ENCODE measurements at places on chromosomes 4 and X.

- no peak for DNase-seq
Observed at GRCh38 chr4:47651231-47651630, 166.2 kb downstream of the ATP10D start.

GRCh38 chr4:74018771-74019170 is 19.7 kb downstream of the CXCL3 start:
- no peak for DNase-seq

GRCh38 chr4:102007959-102008425 is 217.5 kb downstream of the BANK1 start:
- DNase-seq = no peak

DNA sequence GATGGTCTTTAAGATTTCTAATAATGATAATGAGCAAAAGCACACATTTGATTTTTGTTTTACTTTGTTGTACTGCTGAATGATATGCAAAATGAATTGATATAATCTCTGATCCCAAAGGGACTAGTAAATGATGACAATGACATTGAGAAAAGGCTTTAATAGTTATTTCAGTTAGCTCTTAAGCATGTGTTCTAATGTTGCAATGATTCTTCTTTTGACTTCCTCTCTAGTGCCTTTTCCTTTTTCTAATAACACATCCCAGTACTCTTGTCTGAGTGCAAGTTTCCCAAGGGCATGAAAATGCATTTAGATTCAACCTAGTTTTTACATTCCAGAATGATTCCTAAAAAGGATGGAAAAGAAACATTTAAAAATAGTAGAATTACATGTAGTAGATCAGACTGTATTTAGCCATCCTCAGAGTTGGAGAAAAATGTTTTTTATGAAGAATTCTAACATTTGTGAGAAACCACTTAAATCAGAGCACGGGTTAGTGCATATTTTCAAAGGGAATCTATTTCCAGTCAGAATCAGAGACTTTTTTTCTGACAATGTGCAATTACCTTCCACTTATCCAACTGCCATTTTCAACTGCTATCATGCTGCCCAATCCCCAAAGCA is 508.8 kb downstream of the C4orf33 start:
- DNase-seq = no peak

DNA sequence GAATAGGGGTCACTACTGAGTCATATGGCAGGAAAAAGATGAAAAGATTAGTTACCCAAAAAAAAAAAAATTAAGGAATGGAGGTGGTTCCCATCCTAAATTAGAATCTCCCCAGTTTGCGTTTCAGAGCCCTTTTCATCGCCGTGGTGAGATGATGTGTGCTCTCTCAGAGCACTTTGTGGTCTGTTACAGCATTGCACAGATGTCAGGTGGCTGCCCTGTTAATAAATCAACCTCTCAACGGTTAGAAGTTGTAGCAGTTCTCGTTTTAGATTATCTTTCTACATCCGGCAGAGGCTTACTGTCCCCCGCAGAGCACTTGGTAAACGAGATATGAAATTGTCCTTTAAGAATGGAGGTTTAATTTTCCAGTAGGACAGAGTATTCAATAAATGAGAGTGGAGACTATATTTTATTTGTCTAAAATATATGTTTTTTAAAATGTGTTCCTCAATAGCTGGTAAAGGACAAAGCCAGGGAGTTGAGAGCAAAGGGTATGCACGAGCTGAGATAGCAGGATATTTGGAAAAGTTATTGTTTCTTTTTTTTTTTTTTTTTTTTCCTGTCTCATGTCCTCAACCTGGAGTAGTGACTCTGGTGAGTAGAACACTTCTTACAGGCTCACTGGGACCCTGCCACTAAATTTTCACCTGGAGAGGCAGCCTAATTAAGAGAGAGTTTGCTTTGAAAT is 26.9 kb downstream of the AFF1 start:
- peak; percentile 88 for DNase-seq

DNA sequence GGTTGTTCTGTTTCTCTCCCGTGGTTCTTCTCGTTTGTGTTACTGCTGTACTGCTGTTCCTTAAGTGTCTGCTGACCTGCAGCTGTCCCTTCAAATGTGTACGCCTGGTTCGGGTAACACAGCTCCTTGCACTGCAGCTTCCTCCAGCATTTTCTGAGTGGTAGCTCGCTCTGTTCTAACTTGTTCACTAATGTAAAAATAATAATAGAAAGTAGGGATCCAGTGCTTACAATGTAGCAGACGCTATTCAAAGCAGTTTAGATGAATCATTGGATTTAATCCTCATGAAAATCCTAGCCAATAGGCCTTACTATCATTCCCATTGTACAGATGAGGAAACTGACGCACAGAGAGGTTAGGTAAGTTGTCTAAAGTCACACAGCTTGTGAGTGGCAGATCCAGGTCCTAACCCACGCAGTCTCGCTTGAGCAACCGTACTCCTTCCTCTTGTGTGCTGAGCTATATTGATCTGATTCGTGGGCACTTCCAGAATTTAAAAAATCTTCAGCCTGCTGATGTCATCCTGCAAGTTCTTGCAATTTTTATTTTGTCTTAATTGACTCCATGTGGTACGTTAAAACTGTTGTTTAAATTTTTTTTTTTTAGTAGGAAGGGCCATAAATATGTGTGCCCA is 448.2 kb upstream of the FAT1 start:
- peak; percentile 64 for DNase-seq

DNA sequence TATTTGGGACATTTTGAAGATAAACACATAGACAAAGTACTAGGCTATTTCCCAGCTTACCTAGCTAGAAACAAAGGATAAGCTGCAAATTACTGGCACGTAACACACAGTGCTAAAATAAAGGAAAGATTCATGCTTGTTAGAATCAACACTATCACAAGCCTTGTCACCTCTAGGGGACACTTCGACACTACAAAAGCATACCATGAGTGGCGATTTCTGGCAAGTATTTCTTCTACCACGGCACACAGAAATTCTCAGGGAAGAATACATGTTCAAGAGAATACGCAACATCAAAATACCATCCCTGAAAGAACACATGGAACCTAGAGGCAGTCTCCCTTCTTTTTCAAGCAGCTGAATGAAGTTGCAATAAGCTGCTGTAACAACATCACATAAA is 5.1 kb downstream of the MECP2 start:
- no peak for DNase-seq

DNA sequence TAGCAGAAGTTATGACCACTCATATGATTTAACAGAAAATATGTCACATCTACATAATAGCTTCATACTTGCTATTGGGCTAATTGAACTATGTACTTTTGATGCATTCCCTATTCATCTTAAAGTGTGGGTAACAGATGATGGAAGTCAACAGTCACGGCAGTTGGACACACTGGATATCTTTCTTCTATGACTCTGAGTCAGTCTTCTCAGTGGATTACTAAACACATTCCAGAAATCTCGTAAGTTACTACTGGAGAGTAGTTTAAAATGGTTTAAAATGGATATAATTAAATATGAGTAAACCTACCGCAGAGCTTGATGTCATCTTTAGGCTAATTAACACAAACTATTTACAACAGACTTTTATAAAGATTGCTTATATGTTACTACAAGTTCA is 30.1 kb upstream of the CFAP299 start:
- DNase-seq = peak; percentile 65

DNA sequence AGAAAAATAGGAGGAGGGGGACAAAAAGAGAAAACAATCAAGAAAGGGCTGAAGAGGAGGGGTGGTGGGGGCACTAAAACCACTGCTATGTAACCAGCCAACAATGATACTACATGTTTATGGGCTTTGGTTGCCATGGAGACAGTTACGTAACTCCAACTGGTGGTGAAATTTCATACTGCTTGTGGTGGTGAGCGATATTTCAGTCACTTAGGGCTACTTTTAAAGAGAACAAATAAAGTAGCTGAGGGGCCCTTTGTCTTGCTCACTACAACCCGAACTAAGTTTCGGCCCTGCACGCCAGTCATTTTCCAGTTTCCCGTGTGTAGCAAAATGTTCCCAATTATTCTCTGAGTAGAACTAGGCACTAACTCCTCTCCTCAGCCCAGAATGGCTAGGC is 275.2 kb upstream of the EDA2R start:
- DNase-seq = no peak

DNA sequence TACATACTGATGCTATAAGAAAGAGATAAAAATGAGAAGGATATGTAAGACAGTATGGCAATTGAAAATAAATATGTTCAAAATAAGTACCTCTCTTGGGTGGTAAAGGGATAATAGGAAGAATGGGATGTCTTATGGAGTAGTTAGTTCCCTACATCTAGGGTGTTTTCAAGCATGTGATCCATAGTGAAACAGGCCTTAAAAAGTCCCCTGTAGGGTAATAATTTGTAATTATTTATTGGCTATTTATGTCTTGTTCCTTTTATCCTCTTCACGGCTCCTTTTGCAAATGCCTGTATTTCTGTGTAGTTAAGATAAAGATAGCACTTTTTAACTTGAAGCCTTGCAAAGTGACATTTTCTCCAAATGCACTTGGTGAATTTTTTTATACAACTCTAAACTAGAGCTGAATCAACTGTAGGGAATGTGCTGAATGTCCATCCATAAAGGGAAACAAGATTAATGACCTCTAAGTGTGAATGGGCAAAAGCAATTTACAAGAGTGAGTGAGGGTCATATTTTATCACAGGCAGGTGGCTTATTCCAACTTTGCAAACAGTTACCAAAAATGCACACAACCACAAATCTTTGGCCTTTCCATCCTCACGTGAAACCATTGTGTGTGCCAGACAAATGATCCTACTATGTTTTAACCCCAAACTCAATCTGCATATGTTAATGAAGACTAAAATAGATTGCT is 299.0 kb downstream of the KCNIP4 start:
- DNase-seq = no peak

DNA sequence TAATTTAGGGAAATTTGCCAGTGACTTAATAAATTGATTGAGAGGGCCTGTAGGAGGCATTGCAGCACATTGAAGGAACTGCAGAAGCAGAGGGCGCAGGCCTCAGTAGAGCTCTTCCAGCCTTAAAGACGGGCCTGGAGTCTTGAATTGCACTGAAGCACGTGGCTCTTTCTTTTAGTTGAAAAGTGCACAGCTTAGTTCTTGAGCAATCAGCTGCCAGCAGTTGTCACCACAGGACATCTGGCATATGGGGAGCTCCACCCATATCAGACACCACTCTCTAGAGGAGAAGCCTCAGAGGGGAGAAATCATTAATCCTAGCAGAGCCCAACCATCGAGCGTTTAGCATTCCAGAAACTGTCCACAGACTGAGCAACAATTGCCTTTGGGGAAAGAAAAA is 16.0 kb upstream of the FGF16 start:
- DNase-seq = peak; percentile 30

DNA sequence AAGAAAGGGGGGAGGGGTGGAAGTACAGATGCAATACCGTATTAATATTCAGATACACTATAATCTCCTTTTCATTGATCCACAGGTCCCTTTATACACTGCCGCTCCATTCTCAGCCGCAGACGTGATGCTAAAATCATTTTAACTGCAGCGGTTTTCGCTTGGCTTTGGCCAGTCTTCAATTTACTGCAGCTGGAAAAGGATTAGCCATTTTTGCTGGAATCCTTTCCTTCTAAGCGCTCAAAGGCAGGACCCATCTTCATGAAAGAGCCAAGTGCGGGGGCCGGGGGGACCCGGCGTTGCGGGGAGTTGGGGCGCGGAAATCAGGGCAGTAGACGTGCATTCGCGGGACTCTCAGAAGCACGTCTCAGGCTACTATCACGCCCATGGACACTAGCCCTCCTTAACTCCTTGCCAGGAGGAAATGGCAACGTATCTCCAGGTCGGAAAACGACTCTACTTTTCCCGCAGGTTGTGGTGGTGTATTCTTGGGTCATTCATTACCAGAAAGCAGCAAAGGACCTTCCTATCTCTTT is 1.7 kb upstream of the PCDH10 start:
- DNase-seq = no peak

DNA sequence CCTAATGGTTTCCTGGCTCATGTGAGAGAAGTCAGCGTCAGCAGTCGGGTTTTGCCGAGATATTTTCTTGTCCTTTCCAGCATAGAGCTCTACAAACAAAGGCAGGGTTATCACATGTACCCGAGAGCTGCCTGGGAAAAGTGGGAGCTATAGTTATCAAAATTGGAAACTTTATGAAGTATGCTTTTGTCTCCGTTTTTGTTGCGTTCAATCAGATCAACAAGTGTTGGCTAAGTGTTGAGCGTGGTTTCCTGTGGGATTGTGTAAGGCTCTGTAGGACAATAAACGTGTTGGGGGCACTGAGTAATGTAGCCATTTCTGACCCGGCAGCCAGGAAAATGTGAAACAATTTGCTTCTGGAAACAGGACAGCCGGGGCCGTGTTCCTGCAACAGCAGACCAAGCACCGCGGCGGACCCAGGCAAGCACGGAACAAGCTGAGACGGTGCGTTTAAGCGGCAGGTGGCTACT is at the start of gene BMX:
Gene BMX (plus strand): TSS at position 311 of the 470 bp plus-strand sequence. CDS start 7,547 bp downstream, outside the sequence.
- no peak for DNase-seq

Data from fibroblast of skin of left quadriceps (primary cell).